ENCODE measurements at places on chromosomes 6 and 20.

GRCh38 chr20:38730989-38731737 is 6.9 kb downstream of the SLC32A1 start:
- DNase-seq = peak; percentile 77

GRCh38 chr6:38366234-38366633 is 273.5 kb downstream of the BTBD9 start:
- no peak for DNase-seq

- DNase-seq = no peak
Observed at GRCh38 chr20:25424536-25424935, 17.1 kb downstream of the GINS1 start.

DNA sequence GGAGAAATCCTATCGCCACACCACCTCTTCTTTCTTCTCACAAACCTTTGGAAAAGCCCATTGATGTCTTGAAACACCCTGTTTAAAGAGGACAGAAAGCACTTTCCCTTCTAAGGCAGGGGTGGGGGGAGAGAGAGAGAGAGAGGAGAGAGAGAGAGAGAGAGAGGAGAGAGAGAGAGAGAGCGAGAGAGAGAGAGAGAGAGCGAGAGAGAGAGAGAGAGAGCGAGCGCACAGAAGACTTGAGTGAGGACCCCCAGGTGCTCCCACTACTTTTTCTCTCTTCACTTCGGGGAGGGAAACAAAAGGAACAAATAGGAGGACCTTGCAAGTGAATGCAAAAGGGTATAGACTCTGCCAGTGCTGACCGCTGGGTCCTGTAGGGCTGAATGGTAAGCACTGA is 52.4 kb downstream of the TIAM2 start:
- no peak for DNase-seq

DNA sequence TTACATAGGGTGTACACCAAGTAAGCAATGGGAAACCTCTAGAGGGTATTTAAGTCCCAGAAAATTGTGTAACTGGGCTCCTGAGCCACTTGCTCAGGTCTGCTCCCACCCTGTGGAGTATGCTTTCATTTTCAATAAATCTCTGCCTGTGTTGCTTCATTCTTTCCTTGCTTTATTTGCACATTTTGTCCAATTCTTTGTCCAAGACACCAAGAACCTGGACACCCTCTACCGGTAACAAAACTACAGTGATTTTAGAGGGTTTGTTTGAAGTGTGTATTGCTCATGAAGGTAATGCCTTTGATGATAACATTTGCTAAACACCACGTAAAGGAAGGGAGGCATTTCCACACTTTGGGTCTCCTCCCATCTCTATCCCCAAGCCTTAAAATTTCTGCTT is 46.2 kb downstream of the MYB start:
- no peak for DNase-seq

- DNase-seq = peak; percentile 38
Observed at GRCh38 chr6:110876170-110876773, 1.7 kb downstream of the AMD1 start.

GRCh38 chr20:31930779-31931178 is 21.1 kb downstream of the PDRG1 start:
- no peak for DNase-seq

DNA sequence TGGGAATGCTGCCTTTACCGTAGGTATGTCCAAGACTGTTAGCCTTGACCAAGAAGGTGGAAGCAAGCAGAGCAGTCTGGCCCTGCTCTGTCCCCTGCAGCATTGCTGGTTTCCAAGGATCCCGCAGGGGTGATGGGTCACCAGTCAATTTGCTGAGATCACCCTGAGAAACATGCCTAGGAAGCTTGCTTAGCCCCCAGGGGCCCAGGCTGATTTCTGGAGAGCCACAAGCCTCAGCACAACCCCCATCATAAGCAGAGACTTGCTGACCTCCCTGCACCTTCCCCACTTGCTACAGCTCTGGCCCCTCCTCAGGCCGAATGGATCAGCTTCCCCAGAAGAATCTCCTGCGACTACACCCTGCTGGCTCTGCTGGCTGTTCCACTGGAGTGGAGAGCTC is 21.5 kb downstream of the ARHGAP40 start:
- DNase-seq = no peak

DNA sequence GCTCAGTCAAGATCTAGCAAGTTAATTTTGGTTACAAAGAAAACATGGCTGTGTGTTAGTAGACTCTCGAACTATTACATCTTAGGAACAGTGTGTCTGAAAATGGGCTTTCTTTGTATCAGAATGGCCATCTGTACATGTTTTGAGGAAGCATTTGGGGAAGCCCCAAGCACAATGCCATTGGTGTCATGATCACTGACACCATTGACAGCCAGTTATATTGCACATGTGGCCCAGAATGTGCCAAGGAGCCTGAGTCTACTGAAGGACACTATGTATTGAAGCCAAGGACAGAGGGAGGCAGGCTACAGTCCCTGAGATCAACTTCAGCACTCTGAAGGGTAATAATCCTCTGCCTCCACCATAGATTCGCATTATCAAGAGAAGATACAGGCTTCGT is 12.6 kb upstream of the FAM50B start:
- DNase-seq = no peak

GRCh38 chr20:14142964-14143627 is 147.8 kb downstream of the MACROD2 start:
- no peak for DNase-seq

DNA sequence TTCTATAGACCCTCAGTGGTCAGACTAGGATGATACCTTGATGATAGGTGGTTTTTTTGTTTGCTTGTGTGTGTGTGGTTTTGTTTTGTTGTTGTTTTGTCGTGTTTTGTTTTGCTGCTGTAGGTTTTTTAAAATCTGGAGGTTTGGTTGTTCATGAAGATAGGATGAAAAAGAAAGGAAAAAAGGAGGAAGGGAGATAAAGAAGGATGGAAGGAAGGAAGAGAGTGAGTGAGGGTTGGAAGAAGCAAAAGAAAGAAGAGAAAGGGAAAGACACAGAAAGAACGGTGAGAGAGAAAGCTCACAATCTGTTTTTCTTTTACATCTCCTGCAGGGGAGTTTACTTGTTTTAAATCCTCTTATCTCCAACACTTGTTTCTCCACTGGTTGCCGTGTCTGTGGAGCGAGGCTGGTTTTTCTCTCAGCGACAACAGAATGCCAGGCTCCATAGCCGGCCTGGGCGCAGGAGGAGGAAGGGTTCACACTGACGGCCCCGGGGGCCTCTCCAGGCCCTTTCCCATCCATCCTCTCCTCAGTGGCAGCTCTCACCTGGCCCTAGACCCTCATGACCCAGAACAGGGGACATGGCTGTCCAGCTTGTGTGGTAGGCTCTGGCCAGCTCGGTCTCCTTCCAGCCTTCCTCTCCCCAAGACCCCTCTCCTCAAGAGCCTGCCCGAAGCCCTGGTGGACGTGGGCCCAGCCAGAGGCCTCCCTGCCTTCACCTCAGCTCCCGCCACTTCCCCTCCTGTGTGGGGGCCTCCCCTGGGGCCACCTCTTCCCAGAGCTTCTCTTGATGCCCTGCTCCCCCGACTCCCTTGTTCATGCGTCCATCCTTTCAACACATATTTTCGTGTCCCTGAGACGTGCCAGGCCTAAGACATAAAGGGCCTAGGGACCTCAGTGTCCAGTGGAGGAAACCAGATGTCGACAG is 168.4 kb downstream of the VEGFA start:
- no peak for DNase-seq

GRCh38 chr6:21850691-21851090 is 257.1 kb downstream of the SOX4 start:
- DNase-seq = no peak

DNA sequence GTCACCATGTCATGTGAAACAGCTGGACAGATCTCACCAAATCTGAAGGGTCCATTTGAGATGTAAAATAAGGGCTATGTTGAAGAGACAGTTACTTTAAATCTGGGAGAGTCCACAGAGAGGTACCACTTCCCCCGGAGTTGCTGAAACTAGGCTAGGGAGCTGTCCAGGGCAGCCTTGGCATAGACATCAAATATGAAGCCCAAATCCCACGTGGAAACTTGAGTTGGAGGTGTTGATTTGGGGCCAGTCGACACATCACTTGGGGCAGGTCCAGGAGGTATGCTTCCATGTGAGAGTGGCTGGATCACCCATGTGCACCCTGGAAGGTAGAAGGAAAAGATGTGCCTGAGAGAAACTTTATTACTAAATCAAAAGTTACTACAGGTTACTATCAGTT is 12.0 kb upstream of the SERPINB9 start:
- DNase-seq = no peak

DNA sequence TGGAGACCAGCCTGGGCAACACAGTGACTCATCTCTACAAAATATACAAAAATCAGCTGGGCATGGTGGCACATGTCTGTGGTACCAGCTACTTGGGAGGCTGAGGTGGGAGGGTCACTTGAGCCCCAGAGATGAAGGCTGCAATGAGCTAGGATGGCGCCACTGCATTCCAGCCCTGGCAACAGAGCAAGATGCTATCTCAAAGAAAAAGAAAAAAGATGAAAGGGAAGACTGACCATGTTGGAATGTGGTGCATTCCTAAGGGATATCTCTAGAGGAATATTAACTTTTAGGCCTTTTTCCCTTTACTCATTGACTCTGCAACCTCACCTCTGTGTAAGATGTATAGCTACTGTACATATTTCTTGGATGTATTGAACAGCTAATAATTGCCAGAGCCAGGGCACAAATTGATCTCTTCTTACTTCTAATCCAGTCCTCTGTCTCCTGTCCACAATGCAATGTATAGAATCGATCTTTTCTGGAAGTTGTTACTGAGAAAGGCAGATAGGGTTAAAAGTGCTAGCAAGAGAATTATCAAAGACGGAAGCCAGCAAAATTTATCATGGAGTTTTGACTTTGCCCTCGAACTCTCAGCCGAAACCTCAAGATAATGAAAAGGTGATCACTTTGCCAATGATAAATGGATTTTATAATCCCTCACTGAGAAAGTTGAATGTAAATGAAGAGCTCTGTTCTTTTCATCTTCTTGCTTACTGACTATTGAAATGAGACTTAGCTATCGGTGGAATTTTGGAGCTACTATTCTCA is 46.3 kb downstream of the GCNT2 start:
- DNase-seq = no peak

- DNase-seq = no peak
Observed at GRCh38 chr6:141580131-141580530, 552.6 kb upstream of the GJE1 start.

GRCh38 chr6:617456-618100 is 39.3 kb downstream of the HUS1B start:
- no peak for DNase-seq

DNA sequence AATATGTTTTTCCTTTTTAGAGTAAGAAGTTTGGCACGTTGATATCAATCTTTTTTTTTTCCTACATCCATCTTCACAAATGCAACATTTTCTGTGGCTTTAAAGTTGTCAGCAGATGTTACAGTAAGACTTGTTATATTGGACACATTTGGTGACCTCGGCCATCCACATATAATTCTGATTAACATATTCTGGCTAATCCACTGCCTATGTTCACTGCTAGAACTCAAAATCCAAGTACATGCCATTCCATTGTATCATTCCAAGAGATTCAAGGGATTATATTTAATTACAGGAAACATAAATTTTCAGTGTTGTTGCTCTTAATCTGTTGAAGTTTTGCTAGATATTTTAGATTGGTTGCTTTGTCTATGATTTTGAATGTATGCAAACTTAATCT is 367.6 kb downstream of the TENT5A start:
- DNase-seq = no peak

GRCh38 chr20:31474758-31475427 is at the start of the genes DEFB124 and REM1:
TSS of gene DEFB124 (minus strand) at chr20:31475127. CDS start at chr20:31473013, 2,114 bp downstream.
TSS of gene REM1 (plus strand) at chr20:31475288. CDS start at chr20:31476446, 1,158 bp downstream.
- DNase-seq = no peak

- DNase-seq = no peak
Observed at GRCh38 chr6:146884728-146885127, 286.0 kb downstream of the ADGB start.

DNA sequence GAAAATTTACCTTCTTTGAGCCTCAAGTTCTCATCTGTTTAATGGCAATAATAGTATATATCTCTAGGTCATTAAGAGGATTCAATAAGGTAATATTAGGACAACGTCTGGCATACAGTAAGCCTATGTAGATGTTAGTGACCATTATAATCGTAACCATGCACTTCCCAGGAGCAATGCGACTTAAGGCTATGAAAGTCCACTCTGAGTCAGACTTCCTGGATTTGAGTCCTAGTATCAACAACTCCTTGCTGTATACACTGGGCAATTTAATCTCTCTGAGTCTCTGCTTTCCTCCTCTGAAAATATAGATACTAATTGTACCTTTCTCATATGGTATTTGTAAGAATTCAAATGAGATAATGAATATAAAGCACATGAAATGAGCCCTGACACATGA is 168.1 kb upstream of the HDDC2 start:
- DNase-seq = no peak

GRCh38 chr6:31906122-31906521 is 4.2 kb upstream of the ZBTB12 start:
- DNase-seq = no peak

DNA sequence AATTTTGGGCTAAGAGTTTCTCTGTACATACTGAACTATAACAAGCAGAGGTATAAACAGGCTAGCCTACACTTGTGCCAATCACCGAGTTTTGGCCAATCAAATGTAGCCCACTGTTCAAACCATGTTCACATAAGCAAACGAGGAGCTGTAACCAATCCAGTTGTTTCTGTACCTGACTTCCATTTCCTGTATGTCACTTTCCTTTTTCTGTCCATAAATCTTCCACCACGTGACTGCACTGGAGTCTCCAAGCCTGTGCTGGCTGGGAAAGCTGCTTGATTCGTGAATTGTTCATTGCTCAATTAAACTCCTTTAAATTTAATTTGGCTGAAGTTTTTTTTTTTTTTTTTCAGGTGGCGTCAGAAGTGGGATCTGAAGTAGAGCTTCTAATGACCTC is 332.9 kb downstream of the RNF144B start:
- no peak for DNase-seq

DNA sequence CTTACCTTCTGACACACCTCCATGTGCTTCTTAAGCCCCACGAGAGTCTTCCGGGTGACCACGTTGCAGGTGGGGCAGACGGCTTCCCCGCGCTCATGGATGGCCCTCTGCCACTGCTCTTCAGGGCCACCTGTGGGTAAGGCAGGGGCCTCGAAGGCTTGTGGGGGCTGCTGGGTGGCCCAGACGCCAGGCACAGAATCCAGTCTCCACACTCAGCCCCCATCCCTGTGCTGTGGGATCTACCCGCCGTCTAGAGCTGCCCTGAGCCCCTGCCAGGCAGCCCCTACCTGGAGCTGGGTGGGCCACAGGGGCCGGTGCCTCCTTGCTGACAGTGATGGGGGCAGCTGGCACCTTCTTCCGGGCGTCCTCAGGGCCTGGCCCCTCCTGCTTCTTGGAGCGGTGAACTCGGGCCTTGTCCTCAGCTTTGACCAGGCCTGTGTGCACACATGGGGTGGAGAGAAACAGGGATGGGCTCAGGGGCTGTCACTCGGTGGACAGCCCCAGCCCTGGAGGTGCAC is 5.9 kb downstream of the ZNF512B start:
- DNase-seq = no peak

DNA sequence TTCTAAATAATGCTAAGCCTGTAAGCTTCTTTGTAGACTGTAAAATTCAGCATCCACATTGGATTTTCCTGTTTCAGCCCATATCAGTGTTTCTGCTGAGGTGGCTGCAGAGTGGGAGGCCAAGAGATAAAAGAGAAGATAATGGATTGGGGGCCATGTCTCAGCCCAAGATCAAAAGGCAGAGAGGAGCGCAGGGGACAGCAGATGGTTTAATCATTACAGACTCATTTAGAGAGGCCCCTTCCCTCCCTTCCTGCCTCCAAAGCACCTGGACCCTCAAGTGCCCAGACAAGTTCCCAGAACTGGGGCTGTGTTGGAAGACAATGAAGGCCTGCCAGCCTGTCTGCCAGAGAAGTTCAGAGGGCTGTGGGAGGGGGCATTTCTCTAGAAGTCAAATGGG is 20.4 kb upstream of the CTNNBL1 start:
- peak; percentile 62 for DNase-seq

GRCh38 chr20:63091901-63092659 is 85.3 kb upstream of the BHLHE23 start:
- no peak for DNase-seq
